Stimulated activated CD8-positive, alpha-beta memory T cell treated with anti-CD3 and anti-CD28 coated beads, Interleukin-4, amount 100 ng/mL, for 1 hour (primary cell): ENCODE measurements at places on chromosomes 7 and 10.

DNA sequence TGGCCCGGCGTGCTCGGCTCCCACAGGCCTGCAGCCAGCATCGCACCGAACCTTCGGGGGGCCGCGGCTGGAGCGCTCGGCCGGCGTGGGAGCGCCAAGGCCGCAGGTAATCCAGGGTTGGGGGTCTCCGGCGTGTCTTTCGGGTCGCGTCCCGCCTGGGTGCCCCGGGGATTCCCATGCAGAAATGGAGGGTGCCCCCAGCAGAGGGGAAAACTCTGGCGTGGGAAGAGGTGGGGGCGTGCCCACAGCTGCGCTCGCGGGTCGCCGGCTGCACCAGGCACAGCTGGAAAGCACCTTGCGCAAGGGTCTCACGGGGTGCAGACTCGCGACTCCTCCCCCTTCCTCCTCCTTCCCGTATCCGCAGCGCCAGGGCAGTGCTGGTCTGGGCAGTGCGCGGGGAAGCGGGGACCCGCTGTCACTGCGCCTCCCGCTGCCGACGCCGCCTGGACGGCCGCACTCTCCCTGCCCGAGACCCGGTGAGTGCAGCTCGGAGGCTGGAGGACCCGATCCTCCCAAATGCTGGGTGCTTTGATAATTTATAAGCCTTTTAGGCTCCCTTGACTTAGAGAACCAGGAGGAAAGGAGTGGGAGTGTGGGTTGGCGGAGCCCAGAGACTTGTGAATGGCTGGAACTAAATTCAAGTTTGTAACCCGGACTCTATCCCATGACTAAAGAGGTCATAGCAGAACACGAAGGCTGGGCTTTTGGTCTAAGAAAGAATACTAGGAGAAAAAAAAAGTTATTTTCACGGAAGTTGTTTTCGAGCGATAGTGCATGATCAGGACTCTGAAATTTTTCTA lies 489 bp downstream of the MAP3K8 start:
- peak; percentile 28 for DNase-seq

- DNase-seq = no peak
These were observed 61.1 kb downstream of the RNF133 start for GRCh38 chr7:122637784-122638183.

DNA sequence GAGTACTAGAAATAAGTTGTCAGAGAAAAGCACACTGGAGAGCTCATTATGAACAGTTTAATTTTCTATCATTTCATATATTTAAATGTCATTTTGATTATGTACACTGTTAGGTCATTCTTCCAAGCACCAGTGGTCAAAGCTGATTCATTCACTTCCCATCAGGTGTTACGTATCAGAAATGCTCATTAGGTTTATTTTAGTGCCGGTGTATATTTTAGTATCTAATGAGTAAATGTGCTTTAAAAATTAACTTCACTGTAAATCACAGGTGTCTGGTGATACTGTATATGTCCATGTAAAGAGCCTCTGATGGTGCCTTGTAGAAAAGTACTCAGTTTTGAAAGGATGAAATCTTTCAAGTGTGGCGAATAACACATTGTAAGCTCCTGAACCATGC lies 3.5 kb downstream of the DMTF1 start:
- DNase-seq = no peak

DNA sequence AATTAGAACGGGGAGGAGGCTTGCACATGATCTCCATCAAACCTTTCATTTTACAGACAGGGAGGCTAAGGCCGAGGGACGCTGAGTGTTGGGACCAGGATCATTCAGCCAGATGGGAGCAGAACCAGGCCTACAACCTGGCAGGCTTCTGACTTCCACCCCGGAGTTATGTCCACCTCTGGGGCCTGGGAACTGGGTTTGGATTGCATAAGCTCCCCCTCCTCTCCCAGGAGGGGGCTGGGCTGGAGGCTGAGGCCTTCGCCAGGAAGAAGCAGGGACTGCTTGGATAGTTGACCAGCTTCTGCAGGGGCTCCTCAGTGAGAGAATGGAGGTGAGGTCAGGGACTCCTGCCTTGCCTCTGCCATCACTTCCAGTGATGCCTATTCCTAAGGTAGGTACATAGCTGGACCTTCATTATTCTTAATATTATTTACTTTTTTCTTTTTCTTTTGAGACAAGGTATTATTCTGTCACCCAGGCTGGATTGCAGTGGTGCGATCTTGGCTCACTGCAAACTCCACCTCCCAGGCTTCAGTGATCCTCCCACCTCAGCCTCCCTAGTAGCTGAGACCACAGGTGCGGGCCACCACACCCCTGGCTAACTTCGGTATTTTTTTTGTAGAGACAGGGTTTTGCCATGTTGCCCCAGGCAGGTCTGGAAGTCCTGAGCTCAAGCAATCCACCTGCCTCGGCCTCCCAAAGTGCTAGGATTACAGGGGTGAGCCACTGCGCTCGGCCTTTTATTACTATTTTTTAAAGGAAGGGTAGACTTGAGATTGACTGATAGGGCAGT lies 1.3 kb downstream of the SNX10 start:
- DNase-seq = no peak

- DNase-seq = no peak
These were observed 334.8 kb upstream of the SHH start for GRCh38 chr7:156147104-156147503.

- no peak for DNase-seq
These were observed 58.3 kb downstream of the CXCL12 start for GRCh38 chr10:44326474-44327030.

DNA sequence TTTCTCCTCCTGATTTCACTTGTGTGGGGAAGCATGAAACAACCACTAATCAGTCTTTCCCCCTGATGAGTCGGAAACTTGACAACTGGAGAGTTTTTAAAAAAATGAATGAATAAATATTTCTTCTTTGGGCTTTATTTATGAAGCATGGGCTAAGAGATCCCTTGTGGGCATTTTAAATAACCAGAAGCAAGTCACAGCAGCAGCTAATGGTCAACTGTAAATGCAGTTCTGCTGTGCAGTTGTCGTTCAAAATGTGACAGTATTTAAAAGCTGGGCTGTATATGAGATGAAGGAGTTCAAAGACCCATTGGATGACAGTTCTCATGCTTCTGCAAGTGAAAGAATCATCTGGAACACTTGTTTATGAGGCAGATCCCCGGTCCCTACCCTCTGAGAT lies 54.1 kb downstream of the STEAP1B start:
- DNase-seq = no peak

- no peak for DNase-seq
These were observed 75.5 kb upstream of the CAPZA2 start for GRCh38 chr7:116786791-116787443.

GRCh38 chr7:130393841-130394411 lies 13.6 kb downstream of the CPA1 start:
- no peak for DNase-seq

- no peak for DNase-seq
These were observed 76.4 kb downstream of the GSAP start for GRCh38 chr7:77339726-77340125.

- DNase-seq = no peak
These were observed 74.3 kb upstream of the MKX start for GRCh38 chr10:27819781-27820531.

DNA sequence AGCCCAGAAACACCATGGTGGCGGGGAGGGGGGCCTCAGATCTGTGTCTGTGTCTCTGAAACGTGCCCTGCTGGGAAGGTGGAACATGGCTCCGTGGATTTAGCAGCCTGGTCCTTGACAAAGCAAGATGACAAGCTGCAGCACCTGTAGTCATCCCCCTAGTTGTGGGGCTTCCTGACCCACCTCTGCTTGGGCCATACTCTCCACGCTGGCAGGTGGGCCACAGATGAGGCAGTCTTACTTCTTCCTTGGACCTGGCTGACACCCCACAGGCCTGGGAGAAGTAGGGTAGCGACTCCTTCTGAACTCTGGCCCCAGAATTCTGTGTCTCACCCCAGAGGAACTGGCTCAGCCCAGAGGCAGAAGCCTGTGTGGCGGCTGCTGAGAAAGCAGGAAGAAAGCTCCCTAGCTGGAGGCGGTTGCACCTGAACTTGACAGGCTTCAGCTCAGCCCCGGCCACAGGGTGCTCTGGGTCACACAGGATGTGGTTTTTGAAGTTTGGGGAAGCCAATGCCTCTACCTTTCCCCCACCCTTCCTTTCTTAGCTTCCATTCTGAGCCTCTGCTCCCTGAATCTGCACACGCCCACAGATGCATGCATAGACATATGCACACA lies 113.9 kb downstream of the ABLIM1 start:
- peak; percentile 20 for DNase-seq

DNA sequence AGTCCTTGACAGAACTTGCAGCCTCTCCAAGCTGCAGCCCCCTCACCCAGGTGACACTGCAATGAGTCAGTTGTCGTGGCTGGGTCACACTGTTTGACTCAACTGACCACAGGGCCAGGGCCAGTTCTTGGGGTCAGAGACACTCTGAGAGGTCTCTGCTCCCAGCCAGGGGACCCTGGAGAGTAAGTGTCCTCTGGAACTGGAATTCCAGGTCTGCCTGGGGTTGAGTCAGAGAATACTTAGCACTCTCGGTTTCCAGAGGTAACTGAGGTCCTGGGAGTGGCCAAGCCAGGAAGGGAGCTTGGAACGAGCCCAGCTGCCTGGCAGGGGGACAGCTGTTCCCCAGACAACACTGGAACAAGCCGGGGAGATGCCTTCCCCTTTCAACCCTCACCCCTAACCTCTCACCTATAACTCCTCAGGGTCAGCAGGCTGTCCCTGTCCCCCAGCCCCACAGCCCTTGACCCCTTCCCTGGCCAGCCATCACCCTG lies 2.2 kb upstream of the MYL10 start:
- DNase-seq = no peak

DNA sequence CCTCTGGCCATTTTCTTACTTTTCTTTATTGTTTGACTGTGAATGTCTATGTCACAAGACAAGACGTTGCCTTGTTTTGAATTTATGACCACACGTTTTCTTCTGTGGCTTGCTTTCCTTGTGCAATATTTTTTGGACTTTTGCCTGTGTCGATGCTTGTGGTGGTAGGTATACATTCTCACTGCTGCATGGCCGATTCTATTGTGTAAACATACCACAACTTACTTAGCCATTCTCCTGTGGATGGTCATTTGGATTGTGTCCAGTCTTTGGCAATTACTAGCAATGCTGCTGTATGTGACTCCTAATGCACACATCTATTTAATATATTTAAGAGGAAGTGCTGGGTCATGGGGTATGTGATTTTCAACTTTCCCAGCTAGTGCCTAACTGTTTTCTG lies 18.0 kb upstream of the DLG5 start:
- DNase-seq = no peak

DNA sequence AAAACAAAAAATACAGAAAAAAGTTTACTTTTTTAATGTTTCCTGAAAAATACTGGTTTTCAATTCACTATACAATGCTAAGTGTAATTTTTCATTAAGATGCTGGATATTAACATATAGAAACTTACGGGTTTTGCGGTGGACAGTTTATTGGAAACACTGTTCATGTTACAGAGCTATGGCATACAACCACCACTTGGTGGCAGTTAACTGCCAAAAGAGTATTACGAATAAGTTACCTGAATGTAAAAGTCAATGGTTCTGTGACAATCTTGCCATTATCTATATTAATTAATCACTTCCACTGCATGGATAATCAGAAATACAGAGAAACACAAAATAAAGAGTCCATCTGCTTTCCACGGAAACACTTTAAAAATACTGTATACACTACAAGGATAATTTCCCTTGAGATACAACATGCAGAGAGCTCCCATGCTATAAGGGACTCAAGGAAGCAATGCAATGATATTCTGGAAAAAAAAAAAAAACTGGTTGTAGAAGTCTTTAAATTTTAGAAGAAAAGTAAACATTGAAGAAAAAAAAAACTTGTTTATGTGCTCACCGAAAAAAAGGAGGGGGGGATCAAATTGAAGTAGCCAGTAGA lies 97.0 kb downstream of the TPK1 start:
- DNase-seq = no peak

DNA sequence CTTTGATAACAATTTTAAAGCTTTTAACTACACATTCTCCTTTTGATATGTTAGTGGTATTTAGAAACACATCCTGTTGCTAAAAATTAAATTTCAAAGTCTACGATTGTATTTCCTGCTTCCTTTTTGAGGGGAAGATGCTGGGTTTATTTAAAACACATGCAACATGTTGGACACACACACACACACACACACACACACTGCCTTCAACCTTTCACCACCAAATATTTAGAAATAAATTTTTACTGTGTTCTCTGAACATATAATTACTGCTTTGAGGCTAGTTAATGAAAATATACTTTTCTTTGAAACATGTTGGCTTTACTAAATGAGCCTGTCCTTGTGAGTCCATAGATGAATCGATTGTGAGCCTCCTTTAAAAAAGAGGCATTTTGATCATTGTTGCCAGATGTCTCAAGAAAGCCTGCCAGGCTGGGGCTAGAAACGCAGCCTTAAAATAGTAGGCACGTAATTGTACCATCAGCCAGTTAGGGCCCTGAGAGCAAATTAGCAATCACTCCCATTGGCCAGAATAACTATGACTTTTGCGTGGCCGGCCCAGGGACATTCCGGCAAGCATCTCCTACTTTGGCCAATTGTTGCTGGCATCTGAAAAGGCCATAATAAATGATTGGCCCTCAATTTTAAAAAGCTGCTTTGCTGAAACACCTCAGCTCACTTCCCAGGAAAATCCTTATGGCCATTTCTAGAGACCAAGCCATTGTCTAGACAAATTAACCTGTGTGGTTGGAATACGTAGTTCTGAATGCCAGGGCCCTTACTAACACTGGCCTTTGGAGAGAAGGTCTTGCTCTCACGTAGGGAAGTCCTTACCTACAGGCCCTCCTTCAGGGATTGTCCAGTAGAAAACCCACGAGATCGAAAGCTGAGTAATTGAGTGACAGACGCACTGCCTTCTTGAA lies 9.9 kb upstream of the TEX36 start:
- DNase-seq = no peak

DNA sequence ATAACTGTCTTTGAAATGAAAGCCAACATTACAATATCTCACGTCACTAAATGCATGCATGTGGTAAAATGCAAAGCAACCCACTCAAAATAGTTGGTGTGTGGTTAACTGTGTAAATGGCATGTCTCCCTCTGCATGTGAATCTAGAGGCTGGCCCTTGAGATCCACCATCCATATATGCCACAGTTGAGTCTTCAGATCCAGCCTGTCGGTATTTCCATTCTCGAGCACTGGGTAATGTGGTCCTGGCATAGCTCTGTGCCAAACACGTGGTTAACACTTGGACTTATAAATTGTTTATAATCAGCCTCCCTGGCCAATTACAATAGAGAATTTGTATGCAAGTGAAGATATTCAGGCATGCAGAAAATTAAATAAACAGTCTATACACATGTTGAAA lies 90.3 kb downstream of the LYZL1 start:
- DNase-seq = no peak

GRCh38 chr10:100824886-100825285 lies 79.5 kb downstream of the PAX2 start:
- DNase-seq = no peak

DNA sequence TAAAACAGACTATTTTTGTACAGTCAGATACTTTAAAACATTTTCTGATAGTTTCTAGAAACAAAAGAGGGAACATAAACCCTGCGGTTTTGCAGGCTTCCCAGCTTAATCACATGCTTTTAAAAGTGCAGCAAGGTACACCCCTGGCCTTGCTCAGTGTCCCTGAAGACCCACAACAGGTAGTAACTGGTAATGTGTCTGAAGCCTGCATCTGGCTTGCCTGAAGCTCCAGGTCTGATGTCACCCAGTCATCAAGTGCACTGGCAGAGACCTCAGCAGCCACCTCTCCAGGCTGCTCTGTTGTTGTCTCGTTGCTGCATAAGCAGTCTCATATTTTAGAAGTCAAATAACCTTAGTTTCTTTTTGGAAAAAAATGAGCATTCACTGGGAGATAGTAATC lies 376.1 kb upstream of the MTPN start:
- DNase-seq = no peak

GRCh38 chr10:72291019-72291532 lies 17.4 kb downstream of the DDIT4 start:
- no peak for DNase-seq

- no peak for DNase-seq
These were observed 20.3 kb upstream of the SAR1A start for GRCh38 chr10:70190581-70190980.
